ENCODE measurements at places on chromosomes 2 and 18.

DNA sequence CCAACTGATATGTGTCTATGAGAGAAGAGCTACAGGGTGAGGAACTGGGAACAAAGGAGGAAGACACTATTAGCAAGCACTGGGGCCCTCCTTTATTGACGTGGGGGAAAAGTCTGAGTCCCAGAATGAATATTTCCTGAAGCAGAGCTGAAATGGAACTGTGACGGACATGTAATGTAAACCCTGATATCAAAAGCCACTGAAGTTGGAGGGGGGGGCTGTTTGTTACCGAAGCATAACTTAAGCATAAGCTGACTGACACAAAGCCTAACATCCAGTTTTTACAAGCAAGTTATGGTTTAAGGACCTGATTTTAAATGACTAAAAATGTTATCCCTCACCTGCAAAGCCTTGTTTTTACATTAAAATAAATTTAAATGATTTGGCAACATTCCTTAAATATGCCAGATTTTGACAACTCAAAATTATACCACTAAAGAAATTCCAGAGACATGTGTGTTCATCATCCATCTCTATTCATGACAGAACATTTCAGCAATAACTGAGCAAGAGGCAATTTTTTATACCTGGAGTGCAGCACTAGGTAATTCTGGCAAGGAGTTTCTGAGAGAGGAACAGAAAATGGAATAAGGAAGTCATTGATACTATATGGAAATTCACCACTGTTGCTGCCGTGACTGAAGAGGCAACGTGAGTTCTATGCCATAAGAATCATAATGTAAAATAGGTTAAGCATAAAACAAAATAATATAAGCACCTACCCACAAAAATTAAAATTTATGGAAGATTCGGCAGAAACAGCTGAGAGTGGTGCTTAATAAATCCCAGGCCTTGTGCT, 186.0 kb downstream of the AFF3 start:
- DNase-seq = no peak

- no peak for DNase-seq
Measured at GRCh38 chr18:74733598-74733997, 135.9 kb downstream of the ZNF407 start.

DNA sequence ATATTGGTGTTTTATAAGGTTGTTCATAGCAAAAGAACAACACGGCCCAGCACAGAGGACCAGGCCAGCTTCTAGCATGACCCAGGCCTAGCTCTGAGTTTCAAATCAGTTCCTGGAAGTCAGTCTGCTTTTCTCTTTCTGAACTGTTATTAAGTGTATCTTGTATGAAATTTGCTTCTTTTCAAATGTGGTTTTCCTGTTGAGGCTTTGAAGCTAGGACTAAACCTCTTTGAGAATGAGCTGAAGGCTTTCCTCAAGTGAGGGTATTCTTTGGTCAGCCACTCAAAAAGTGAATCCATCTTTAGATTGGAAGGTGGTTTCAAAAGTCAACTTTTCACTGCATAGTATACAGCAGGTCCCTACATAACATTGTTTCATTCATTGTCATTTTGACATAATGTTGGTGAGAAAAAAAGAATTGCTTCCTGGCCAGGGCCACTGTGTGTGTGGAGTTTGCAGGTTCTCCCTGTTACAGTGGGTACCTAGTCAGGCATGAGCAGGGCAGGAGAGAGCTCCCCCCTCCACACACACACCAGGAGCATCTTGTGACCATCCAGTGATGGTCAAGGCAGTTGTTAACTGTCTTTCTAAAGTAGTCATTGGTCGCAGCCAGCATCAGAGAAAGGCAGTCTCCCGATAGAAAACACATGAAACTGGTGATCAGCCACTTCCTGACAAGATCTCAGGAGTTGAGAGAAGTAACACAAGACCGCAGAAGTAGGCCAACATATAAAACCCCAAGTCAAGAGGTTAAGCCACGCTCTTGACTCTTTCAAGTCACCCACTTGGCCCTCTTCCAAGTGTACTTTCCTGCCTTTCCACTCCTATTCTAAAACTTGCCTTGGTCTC, 6.7 kb upstream of the ACAA2 start:
- DNase-seq = peak; percentile 9

DNA sequence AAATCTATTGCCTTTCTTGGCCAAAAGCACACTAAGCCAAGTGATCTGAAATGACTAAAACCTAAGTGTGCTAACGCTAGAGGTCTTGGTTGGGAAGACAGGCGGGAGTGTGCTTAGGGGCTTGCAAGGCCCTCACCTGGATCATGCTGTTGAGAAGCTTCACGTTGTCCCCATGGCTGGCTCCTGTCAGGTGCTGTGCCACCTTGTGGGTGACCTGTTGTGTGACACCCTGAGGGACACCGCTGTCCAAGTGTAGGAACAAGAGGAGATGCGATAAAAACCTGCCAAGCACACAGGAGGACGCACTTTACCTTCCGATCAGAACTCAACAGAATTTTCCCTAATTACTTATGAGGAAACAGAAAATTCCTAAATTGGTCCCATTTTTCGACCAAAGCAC, 50.8 kb downstream of the EPG5 start:
- no peak for DNase-seq

- DNase-seq = no peak
Measured at GRCh38 chr2:212921061-212921460, 230.4 kb downstream of the IKZF2 start.

- no peak for DNase-seq
Measured at GRCh38 chr2:177282787-177283572, 18.5 kb upstream of the NFE2L2 start.

DNA sequence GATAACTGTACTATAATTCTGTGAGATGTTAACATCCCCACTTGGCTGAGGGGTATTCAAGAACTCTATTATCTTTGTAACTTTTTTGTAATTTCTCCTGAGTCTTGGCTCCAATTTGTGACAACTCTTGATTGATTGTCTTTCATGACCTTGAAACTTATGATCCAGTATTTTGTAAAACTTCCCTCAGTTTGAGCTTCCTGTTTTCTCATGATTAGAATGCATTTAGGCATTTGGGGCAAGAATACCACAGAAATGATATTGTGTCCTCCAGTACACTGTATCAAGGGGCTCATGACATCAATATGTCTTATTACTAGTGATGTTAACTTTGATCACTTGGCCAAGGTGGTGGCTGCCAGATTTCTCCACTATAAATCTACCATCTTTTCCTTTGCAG, 37.4 kb downstream of the PNO1 start:
- DNase-seq = no peak

GRCh38 chr2:201882353-201883090, 76.2 kb downstream of the CDK15 start:
- DNase-seq = no peak

GRCh38 chr2:77086478-77086877, 435.7 kb downstream of the LRRTM4 start:
- DNase-seq = no peak

GRCh38 chr2:48213646-48214045, 307.3 kb upstream of the FBXO11 start:
- DNase-seq = no peak

DNA sequence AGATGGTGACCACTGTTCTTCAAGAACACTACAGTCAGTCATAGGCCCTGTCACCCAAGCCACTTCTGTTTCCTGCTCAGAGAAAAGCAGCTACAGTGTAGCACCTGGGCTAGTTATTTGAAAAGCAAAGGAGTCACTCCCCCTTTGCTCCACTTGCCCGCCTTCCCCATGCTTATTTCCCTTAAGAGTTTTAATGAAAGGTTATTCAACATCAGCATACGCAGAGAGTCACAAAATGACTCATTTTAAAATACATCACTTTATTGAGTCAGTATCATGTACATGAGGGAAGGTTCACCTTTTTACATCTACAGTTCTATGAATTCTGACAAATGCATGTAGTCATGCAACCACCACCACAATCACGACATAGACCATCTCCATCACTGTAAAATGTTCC, 71.3 kb downstream of the TNFRSF11A start:
- DNase-seq = no peak

- no peak for DNase-seq
Measured at GRCh38 chr2:151337643-151338042, 19.7 kb upstream of the TNFAIP6 start.

GRCh38 chr2:79259296-79259695, 99.7 kb upstream of the REG3A start:
- DNase-seq = no peak

GRCh38 chr2:151543876-151544275, 134.2 kb downstream of the RIF1 start:
- no peak for DNase-seq

DNA sequence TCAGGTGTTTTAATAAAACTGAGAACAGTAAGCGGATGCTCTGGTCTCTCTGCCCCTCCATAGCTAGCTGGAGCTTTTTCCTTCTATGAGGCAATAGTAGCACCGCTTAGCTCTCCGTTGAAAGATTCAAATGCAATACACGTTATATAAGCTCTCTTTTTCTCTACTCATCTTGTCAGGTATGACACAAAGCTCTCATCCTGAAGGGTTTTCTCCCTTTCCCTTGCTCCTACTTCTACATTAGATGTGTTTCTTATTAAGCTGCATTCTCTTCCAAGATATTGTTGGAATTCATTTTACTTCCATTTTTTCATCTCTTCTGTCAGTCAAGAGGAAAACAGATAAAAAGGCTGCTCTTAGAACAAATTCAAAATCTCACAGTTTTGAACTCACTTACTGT, 434.6 kb upstream of the DDX18 start:
- DNase-seq = no peak

DNA sequence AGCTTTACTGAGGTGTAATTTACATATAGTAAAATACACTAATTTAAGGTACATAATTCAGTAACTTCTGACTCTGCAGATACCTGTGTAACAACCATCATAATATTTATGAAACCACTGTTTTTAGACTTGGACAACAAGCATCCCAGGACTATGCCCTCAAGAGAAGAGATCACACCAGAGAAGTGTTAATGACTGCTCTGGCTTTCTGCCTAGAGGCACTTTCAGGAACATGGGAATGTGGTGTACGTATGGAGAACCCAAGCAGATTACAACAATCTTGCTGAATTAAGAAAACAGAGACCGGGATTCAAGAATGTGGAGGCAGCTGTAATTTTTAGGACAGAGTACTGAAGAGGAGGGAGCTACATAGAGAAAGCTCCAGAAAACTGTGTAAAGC, 475.2 kb downstream of the LPIN1 start:
- DNase-seq = no peak

GRCh38 chr2:101408925-101409324, 21.6 kb upstream of the CREG2 start:
- DNase-seq = no peak

DNA sequence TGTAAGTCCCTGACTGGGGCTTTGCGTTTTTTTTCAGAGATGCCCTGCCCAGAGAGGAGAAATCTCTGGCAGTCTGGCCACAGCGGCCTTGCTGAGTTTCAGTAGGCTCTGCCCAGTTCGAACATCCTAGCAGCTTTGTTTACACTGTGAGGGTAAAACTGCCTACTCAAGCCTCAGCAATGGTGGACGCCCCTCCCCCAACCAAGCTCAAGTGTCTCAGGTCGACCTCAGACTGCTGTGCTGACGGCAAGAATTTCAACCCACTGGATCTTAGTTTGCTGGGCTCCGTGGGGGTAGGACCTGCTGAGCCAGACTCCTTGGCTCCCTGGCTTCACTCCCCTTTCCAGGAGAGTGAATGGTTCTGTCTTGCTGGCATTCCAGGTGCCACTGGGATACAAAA, 31.7 kb downstream of the L3MBTL4 start:
- no peak for DNase-seq

DNA sequence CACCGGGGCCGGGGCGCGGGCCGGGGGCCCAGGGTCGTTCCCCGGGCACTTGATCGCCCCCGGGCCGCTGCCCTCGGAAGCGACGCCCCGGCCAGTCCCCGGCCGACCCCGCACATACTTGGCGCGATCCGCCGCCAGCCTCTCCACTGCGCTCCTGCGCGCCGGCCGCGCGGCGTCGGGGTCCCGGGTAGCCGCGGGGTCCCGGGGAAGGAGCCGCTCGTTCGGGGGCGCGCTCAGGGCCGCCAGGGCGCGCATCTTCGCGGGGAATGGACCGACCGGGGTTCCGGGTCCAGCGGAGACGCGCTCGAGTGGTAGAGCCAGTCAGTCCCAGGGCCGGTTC, 204 bp downstream of the FAM110C start:
- no peak for DNase-seq
